CD8-positive, alpha-beta memory T cell (primary cell): ENCODE measurements at places on chromosomes 6 and 20. TPM values are rescaled to one million over a fixed set of nuclear protein-coding genes. Genes with fewer than 3 reads are reported as not detected.
A peak's percentile ranks its signal among the peaks of the same experiment; 100 is the strongest.

DNA sequence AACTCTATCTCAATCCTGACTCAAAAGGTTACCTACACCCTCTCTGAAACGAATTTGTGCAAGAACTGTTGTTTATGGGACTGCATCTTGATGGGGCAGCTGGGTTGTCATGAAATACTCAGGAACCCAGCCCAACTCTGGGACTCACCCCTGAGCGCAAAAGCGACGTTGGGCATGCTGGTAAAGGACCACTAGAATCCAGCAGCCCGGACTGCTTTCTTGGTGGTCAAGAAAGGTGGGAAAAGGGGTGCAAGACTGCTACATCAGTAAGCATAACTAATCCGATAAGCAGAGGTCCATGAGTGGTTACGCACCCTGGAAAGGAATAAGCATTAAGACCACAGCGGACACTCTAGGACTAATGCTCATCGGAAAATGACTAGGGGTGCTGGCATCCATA is 6.3 kb upstream of the PRR18 start:
- no peaks in the 10 kb centered on the region for H3K36me3 ChIP-seq
- peaks cover 1% of the 10 kb centered on the region for H3K27me3 ChIP-seq

DNA sequence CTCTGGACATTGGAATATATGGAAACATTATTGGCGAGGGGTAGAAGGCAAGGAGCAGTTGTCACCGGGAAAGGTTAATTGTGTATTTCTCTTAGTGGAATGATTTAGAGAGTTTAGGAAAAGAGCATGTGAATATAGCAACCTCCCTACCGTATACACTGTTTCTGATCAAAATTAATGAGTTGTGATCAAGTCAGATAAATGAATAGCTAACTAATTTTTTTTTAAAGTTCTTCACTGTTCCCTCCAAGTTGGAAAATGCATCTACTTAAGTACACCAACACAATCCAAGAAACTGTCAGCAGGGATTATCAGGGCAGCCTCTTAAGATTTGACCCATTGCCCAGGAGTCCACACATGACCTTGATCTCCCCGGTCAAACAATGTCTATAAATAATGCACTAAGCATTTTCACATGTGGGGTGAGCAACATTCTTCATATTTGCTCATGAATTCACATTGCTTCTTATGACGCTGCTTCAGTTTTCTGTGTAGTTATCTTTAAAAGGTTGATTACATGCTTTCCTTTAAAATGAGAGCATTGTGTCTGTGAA is 680.8 kb upstream of the NRSN1 start:
- H3K27me3 ChIP-seq = no peaks in the 10 kb centered on the region
- no peaks in the 10 kb centered on the region for H3K4me1 ChIP-seq
- no peaks in the 10 kb centered on the region for H3K36me3 ChIP-seq

GRCh38 chr6:97863697-97864096 is 580.7 kb upstream of the MMS22L start:
- no peaks in the 10 kb centered on the region for H3K27me3 ChIP-seq
- no peaks in the 10 kb centered on the region for H3K4me1 ChIP-seq
- H3K27ac ChIP-seq = no peak overlapping the region
- no peak overlapping the region for H3K4me3 ChIP-seq
- no peaks in the 10 kb centered on the region for H3K36me3 ChIP-seq

- H3K27ac ChIP-seq = no peak overlapping the region
- no peaks in the 10 kb centered on the region for H3K27me3 ChIP-seq
- no peaks in the 10 kb centered on the region for H3K4me1 ChIP-seq
- H3K4me3 ChIP-seq = no peak overlapping the region
- no peak for DNase-seq
These were observed 36.3 kb upstream of the TGM2 start for GRCh38 chr20:38201356-38201755.

DNA sequence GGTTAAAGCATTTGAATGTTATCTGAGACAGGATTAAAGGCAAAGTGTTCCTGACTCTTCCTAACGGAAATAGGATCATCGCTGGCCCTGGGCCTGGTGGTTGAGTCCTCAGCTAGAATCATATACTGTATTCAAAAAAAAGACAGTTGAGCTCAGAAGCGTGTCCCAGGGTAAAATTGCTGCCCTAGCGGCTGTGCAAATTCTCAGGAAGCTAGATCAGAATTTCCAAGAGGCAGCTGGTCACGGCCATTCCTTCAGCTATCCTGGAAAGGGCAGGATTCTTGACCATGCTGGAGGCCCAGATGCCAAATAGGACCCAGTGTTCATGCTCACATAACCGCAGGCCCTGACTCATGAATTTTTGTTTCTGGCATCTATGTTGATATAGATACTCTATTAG is 67.4 kb downstream of the STMND1 start:
- DNase-seq = no peak
- no peaks in the 10 kb centered on the region for H3K4me1 ChIP-seq
- no peak overlapping the region for H3K4me3 ChIP-seq

GRCh38 chr20:63007360-63007645 is 539 bp upstream of the BHLHE23 start:
- no peak overlapping the region for H3K27ac ChIP-seq
- H3K36me3 ChIP-seq = no peaks in the 10 kb centered on the region
- H3K27me3 ChIP-seq = peaks cover 58% of the 10 kb centered on the region
- peaks cover 27% of the 10 kb centered on the region for H3K4me1 ChIP-seq
- no peak for DNase-seq

DNA sequence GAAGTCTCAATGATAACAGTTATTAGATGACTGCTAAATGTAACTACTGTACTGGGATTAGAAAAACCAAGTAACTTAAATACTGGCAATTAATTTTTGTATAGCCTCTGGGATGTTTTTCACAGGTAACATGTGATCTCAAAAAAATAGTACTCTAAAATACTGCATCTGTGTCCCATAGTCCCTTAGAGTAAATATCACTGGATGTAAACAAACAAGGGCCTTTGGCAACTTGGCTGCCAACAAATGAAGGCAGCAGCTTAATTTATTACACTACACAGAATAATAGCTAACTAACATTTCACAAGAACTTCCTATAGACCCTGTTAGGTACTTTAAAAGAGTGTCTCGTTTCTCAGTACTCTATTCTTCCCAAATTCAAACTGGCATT is 14.0 kb downstream of the ARHGAP18 start:
- DNase-seq = no peak
- H3K4me1 ChIP-seq = peaks cover 5% of the 10 kb centered on the region
- H3K36me3 ChIP-seq = no peaks in the 10 kb centered on the region

DNA sequence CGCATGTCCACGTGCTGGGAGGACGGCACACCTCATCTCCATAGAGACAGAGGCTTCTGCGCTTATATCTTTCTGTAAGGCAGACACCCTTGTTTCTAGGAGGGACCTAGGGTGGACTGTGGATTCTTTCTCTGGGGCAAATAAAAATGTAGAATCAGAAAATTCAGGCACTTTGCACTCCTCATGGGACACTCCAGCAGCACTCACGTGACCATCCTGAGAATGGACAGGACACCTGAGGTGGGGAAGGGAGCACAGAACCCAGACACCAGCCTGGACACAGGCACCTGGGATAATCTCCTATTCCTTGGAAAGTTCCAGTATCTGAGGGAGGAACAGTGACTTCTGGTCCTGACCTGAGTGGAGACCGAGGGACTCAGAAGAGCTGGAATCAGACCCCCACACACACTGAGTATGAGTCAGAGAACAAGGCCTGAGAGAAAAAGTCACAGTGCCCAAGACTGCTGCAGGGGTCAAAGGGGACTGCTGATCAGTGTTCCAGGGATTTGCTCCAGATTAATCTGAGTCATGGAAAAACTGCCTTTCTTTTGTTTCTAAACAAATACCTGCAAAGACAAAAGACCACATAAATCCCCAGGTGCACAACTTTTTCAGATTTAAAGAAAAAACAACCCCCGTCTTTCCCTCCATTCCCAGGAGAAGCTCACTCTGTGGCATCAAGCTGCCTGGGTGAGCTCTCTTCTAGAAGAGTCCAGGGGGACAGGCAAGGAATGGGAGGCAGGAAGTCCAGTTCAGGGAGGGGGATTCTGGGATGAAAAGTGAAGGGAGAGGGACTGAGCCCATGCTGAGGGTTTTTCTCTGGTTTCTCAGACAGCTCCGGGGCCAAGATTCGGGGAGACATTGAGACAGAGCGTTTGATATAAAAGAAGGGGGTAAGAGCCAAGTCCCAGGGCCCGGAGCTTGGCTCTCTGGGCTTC is 35.6 kb upstream of the MICB start:
- H3K27ac ChIP-seq = peak overlapping the region; percentile 96
- peaks cover 43% of the 10 kb centered on the region for H3K4me1 ChIP-seq
- DNase-seq = no peak
- H3K4me3 ChIP-seq = peak overlapping the region; percentile 92

- no peaks in the 10 kb centered on the region for H3K27me3 ChIP-seq
- H3K4me1 ChIP-seq = no peaks in the 10 kb centered on the region
- H3K4me3 ChIP-seq = no peak overlapping the region
- no peaks in the 10 kb centered on the region for H3K36me3 ChIP-seq
These were observed 108.2 kb downstream of the NRN1 start for GRCh38 chr6:5898563-5898962.

DNA sequence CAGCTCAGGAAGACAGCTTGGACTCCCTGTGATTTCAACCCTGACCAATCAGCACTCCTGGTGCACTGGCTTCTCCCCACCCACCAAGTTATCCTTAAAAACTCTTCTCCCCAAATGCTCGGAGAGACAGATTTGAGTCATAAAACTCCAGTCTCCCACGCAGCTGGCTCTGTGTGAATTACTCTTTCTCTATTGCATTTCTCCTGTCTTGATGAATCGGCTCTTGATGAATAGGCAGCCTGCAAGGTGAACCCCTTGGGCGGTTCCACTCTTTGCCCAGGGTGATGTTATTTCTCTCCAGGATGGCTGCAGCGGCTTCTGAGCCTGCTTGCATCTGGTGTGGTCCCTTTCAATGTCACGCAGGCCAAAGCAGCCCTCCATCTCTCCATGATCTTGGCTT is 12.4 kb downstream of the SLC52A3 start:
- H3K4me1 ChIP-seq = no peaks in the 10 kb centered on the region
- no peaks in the 10 kb centered on the region for H3K36me3 ChIP-seq
- no peak overlapping the region for H3K4me3 ChIP-seq
- H3K27ac ChIP-seq = no peak overlapping the region
- H3K27me3 ChIP-seq = no peaks in the 10 kb centered on the region

- no peaks in the 10 kb centered on the region for H3K36me3 ChIP-seq
- H3K27ac ChIP-seq = no peak overlapping the region
- H3K4me1 ChIP-seq = no peaks in the 10 kb centered on the region
- no peak overlapping the region for H3K4me3 ChIP-seq
These were observed 111.2 kb upstream of the CARMIL1 start for GRCh38 chr6:25167961-25168360.

- peaks cover 9% of the 10 kb centered on the region for H3K27me3 ChIP-seq
- peak overlapping the region; percentile 20 for H3K27ac ChIP-seq
- peaks cover 5% of the 10 kb centered on the region for H3K4me1 ChIP-seq
- no peak overlapping the region for H3K4me3 ChIP-seq
These were observed 1.0 kb downstream of the LZTS3 start for GRCh38 chr20:3172126-3172932.

The HNF4A gene
- total RNA-seq = not detected

The OR2H2 gene
- not detected for total RNA-seq

The NQO2 gene
- total RNA-seq = 15.6 TPM

The LGSN gene
- total RNA-seq = not detected

The NKAPL gene
- total RNA-seq = 0.22 TPM

The BMP2 gene
- not detected for total RNA-seq

The ZBP1 gene
- total RNA-seq = 1.8 TPM

The PXMP4 gene
- total RNA-seq = 8.4 TPM

The CDH26 gene
- 0.63 TPM for total RNA-seq

The IP6K3 gene
- total RNA-seq = not detected

The SLC35F1 gene
- not detected for total RNA-seq
